GM12864 (cell line): ENCODE measurements at places on chromosomes 4 and X.

DNA sequence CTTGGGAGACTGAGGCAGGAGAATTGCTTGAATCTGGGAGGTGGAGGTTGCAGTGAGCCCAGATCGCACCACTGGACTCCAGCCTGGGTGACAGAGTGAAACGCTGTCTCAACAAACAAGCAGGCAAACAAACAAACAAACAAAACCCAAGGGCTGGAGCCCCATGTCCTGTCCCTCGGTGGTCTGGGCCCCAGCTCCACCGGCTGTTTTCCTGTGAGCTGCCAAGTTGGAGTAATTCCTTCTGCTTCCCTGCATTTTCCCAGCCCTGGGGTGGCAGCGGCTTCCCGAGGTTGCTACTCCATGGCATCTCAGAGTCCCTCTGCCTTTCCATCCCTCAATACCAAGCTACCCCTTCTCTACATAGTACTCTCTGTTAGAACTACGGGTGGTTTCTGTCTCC, 43.2 kb downstream of the RGS12 start:
- no peak for DNase-seq

- DNase-seq: no peak
Observed at GRCh38 chrX:53383376-53384076, 38.9 kb downstream of the SMC1A start.

GRCh38 chr4:27604692-27605091, 744.1 kb downstream of the STIM2 start:
- DNase-seq: no peak

GRCh38 chr4:5932035-5932568, 39.2 kb upstream of the CRMP1 start:
- no peak for DNase-seq

DNA sequence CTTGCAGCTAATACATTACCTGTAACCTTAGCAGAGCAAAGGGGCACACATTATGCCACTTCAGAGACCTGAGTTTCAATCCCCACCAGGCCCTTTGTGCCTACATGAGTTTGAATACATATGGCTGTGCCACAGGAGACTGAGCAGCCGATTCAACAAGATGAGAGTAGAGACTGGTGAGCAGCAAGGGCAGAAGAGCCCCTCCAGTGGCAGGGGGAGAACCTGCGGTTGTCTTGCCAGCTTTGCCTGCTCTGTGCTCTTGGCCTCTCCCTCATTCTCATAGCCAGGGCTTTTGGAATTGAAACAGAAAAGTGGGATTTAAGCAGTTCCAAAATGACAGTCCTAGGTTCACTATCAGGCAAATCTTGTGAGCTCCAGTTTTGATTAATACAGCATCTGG, 52.3 kb upstream of the CLNK start:
- DNase-seq: no peak

DNA sequence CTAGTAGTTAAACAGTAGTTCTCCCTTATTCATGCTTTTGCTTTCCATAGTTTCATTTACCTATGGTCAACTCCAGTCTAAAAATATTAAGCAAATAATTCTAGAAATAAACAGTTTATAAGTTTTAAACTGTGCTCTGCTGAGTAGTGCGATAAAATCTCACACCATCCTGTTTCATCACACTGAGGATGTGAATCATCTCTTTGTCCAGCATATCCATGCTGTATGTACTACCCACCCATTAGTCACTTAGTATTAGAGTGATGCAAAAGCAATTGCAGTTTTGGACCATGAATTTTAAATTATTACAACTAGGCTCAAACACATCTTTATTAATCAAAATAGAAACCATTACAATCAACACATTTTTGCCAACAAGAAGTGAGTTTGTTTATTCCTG, 187.4 kb downstream of the TEX13C start:
- DNase-seq: no peak

DNA sequence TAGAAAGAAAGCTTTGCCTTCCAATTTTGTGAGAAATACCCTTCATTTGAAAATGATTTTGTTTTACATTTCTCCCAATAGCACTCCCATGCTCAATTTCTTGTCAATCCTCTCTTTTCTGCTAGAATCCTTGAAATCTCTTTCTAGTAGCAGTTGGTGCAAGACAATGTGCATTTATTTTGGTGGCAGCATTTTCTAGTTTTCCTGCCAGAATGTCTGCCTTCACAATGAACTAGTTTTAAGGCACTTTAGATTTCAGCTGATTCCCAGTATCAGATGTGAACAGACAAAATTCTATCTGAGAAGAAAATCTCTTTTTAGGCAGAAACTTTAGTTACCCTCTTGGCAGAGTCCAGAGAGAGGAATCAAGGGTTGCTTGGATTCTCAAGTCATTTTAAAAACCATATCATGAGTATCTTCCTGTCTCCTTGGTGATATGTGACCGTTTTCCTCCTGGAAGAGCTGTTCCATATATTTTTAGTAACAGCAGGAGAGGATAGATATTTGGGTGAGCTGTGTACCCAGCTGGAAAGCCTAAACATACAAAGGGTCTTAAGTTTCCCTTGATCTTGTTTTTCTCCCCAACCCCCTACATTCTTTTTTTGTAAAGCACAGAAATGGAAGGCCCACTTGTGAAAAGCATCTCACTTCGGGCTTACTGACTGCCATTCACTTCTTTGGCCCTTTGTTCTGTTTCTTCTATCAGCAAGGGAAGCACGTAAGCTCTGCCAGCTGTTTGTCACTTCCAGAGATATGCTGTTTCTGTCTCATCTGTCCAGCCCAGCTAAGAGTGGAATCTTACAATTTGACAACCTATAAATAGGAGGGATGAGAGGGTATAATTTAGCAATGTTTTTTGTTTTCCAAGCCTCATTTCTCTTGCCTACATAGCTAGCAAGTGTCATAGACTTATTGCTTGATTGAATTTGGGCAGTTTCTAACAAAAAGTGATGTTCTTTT, 38.7 kb downstream of the TSPAN7 start:
- DNase-seq: no peak

GRCh38 chr4:147829401-147830101, 97.7 kb downstream of the ARHGAP10 start:
- no peak for DNase-seq

DNA sequence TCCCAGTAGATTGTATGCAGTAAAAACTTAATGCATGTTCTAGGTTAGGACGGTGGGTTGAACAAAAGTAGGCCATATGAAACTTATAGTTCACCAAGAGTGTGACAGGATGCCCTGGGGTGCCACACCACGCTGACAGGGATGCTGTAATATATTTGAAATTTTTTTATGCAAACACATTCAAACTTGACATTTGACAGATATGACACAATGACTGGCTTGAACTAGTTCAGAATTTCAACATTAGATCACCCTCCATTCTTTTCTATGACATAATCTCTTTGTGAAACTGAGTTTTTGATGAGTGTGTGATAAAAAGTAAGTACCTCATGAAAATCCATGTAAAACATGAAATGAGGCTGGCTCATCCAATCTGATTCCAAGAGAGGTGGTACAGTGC, 198.4 kb downstream of the PALLD start:
- DNase-seq: no peak

DNA sequence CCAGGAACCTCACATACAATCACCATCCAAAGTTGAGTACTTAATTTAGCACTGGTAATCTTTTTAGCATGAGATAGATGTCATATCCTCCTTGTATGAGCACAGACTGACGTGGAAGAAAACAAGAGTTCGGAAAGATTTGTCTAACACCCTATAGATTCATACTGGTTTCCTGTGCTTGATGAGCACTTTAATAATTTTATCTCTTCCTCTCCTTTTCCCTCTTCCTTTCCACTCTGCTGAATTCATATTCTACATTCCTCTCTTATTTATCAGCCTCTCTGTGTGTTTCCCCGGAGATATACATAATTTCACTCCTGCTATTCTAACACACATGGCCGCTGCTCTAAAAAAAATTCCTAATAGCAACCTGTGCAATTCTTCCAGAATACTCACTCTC, 273.9 kb downstream of the AFF2 start:
- DNase-seq: no peak

- DNase-seq: no peak
Observed at GRCh38 chrX:18146954-18147353, 73.7 kb downstream of the BEND2 start.

- no peak for DNase-seq
Observed at GRCh38 chrX:119481323-119481801, 13.1 kb downstream of the SLC25A5 start.

- DNase-seq: no peak
Observed at GRCh38 chr4:45985038-45985437, 138.8 kb downstream of the GABRG1 start.

DNA sequence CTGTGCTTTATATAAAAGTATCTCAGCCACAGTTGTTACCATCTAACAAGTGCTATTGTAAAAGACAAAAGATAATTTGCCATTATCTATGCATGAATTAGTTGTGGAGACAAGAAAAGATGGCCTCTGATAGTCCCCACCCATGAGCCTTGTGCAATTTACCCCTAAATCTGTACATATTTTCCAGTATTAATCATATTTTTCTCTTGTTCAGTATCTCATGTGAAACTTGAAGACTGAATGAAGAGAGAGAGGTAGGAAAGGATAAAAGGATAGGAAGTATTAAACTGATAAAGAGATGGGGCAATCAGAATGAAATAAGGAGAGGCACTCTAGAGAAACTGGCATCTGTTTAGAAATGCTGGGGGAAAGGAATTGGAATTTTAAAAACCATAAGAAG, 3.7 kb downstream of the MYOZ2 start:
- DNase-seq: no peak

GRCh38 chrX:30888526-30889146, 418 bp downstream of the TAB3 start:
- no peak for DNase-seq

- no peak for DNase-seq
Observed at GRCh38 chr4:112842513-112842912, 205.6 kb downstream of the LARP7 start.

DNA sequence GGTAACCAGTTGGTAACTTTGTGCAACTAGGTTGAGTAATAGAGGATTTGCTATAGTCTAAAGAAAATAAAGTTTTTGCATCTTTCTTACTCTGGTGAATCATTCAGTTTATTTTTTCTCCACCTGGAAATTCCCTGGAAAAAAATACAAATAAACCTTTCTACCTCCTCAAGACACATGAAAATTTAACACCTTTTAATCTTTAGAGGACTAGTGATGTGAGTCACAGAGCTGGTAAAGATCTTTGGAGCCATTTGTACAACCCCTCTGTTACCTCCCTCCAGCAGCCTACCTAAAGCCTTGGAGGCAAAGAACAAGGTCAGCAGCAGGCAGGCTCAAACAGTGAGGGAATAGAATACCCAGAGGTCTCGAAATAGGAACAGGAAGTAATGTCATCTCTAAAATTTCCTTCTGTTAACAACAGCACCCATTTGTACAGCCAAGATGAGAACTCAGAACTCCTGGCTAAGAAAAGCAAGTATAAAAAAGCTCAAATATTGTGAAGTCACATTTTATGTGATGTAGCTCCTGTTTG, 10.2 kb upstream of the MAOB start:
- no peak for DNase-seq

DNA sequence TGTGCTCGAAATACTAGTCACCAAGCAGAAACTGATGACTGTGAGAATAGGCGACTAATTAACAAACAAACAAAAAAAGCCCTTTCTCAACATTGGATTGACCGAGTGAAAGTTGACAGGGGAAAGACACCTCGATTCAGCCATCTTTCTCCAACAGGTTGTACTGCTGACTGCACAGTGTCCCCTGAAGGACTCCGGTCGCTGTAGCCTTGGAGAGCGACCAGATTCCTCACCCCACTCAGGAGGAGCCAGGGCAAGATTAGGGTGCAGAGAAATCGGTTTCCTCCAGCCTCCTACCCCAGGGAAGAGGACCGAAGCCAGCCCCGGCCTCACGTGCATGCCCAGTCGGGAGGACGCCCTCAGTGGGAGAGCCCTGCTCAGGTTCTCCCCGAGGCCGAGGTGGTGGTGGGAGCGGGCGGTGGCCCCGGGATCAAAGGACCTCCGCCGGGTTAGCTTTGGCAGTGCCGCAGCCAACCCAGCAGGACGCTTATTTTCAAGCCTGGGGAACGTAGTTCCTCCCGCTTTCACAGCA, 1.1 kb upstream of the RAP1GDS1 start:
- DNase-seq: no peak

DNA sequence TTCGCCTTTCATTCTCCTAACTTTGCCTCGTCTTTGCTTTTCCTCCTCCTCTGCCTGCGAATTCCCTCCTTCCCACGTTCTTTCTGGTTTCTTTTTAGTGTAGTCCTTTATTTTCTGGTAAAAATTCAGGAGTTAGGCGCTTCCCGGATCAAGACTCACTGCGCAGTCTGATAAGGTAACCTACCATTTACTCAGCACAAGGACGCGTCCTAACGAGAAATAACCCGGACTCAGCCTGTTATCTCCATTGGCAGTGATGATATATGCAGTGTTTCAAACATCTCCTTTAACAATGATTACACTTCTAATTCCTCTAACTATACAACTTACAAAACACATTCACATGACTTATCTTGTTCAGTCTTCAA, 357 bp upstream of the ETNPPL start:
- no peak for DNase-seq

GRCh38 chr4:66629927-66630326, 915.4 kb downstream of the CENPC start:
- DNase-seq: no peak

DNA sequence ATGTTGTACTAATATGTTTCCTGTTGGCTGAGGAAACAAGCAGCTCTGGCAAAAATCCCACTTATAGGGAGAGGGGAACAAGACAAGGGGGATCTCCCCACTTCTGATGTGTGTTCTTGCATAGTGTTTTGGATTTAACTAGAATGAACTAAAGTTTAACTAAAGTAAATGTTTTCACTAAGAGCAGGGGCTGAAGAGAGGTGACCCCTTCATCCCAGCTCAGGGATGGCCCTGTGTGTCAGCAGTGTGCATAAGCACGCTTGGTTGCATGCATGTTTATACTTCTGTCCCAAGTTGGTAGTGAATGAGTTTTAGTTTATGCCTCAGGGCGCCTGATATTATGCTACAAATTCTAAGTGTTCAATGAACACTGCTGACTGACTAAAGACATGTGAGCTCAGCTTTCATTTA, 169.4 kb downstream of the MGST2 start:
- no peak for DNase-seq

DNA sequence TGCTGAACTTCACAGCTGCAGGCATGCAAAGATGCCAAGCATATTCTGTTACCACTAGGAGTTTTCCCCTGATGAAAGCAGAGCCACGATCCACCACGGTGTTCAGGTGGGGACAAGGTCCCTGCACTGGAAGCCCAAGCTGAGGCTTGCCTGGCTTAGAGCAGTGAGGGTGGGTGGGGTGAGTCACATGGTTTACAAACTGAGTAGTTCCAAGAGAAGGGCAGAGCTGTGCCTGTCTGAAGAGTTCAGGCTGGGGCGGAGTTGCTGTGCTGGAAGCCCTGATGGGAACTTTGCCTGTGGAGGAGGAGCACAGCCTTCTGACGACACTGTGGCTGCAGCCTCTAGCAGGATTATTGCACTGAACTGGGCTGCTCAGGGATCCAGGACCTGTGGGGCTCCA, 45.5 kb downstream of the FAM9B start:
- DNase-seq: no peak
